Glomerular endothelial cell (primary cell): ENCODE measurements at places on chromosomes 6 and 20. TPM values are rescaled to one million over a fixed set of nuclear protein-coding genes. Genes with fewer than 3 reads are reported as not detected.

- no peak for DNase-seq
Observed at GRCh38 chr6:149969635-149970034, 5.9 kb downstream of the ULBP1 start.

DNA sequence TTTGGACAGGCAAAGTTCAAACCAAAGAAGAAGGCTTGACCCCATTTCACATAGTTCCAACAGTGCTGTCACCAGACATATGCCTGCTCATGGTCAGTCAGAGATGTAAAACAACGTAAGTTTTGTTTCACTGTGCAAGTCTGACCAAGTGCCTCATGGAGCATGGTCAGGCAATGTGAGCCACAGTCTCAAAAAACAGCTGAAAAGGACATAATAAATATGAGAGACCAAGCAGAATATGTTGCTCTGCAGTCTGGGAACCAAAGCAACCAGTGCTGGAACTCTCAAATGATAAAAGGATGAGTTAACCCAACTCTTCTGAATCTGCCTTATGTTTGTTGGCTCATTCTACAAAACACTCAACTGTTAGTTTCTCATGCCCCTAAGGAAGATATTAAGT lies 39.9 kb upstream of the DST start:
- no peak for DNase-seq

DNA sequence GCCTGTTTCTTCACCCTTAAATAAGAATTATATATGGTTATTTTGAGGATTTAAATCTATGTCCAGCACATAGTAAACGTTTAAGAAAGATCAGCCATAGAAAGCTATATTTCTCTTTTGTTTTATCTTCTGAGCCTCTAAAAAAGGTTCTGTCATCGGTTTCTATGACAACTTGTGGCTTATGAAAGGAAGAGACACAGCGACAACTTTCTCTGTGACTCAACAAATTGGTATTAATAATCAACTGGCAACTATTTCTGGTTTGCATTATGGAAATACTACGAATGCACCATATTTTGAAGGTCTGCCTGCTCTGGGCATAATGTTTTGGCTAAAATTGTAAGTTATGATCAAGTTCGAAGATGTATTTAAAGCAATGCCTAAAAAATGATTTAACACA lies 751.0 kb downstream of the CD109 start:
- DNase-seq = no peak

DNA sequence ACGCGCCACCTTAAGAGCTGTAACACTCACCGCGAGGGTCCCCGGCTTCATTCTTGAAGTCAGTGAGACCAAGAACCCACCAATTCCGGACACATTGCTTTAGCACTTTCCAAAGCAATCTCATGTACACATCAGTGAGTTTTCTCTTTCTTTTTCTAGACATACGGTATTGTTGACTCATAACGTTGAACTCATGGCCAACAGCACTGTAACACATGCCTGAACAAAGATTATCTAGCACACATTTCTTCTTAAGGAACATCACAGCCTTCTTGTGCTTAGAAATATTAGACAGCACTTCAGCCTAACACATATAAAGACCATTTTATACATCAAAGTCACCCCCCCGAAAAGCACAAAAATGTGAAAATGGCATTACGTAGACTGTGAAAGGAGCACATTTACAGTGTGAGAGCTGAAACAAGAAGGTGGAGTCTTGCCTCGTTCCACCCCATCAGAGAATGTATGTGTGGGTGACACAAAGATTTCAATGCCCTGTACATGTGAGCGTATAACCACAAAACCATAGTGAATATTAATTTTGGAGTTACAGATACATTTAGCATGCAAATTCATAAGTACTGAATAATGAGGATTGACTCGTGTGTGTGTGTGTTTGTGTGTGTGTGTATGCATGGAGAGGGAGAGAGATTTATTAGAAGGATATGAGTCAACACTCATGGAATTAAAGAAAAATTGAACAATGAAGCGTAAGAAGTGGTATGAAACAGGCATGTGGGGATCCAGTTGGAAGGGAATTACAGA lies 134.1 kb downstream of the FAM83B start:
- DNase-seq = no peak

B4GALT5 gene
- 63.4 and 82.0 TPM in 2 replicates for total RNA-seq

TSPYL4 gene
- total RNA-seq = 14.4 and 16.2 TPM in 2 replicates

PRSS16 gene
- 0.05 TPM in 1 of 2 replicates, not detected in the other for total RNA-seq

MEI4 gene
- total RNA-seq = not detected in 2 replicates

GRCh38 chr6:2663123-2663522 lies 87.6 kb downstream of the MYLK4 start:
- no peak for DNase-seq

HIVEP1 gene
- 27.3 and 38.5 TPM in 2 replicates for total RNA-seq

PSMB8 gene
- 62.9 and 67.0 TPM in 2 replicates for total RNA-seq

GJA10 gene
- not detected in 2 replicates for total RNA-seq

GRCh38 chr6:7604003-7604402 lies 14.0 kb downstream of the SNRNP48 start:
- no peak for DNase-seq

DNA sequence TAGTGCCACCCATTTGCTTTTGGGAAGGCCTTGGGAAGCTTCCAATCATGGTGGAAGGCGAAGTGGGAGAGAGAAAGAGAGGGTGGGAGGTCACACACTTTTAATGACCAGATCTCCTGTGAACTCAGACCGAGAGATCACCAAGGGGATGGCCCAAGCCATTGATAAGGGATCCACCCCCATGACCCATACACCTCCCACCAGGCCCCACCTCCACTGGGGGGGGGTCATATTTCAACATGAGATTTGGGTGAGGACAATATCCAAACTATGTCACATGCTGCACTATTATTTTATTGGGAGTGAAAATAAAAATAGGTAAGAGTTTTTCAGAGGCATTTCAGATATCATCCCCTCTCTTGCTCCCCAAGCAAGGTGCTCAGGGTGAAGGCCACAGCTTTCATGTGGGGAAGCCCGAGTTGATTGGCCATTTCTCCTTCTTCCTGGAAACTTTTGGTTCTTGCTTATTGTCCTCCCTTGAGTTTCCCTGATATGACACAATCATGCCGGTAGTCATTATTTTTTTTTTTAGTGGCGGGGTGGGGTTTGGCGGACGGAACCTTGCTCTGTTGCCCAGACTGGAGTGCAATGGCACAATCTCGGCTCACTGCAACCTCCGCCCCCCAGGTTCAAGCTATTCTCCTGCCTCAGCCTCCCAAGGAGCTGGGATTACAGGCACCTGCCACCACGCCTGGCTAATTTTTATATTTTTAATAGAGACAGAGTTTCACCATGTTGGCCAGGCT lies 15.2 kb downstream of the GMPR start:
- no peak for DNase-seq
